Colonic mucosa (tissue), 4 donors: ENCODE measurements at places on chromosomes 7 and 10. TPM values are rescaled to one million over a fixed set of nuclear protein-coding genes. Genes with fewer than 3 reads are reported as not detected.
A peak's percentile ranks its signal among the peaks of the same experiment; 100 is the strongest.

Gene TACC2
- total RNA-seq, result 90.0 TPM

DNA sequence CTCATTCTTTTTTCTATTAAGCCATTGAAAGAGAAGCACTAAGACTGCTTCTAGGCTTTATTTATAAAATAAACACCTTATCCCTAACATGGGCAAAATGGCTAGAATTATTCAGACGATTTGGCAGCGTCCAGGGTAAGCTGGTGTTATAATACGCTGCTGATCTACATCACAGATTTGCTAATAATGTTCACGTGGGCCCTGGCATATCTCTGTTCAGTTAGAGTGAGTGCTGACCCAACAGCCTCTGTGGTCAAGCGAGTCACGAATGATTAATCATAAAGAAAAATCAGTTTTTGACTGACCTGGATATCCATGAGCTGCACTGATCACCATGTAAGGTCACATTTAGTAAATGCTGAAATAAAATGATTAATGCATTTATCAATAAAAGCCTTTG lies 28.4 kb upstream of the CBLL1 start:
- DNase-seq, result no peak

GRCh38 chr7:79281426-79281825 lies 172.0 kb downstream of the MAGI2 start:
- DNase-seq, result no peak

DNA sequence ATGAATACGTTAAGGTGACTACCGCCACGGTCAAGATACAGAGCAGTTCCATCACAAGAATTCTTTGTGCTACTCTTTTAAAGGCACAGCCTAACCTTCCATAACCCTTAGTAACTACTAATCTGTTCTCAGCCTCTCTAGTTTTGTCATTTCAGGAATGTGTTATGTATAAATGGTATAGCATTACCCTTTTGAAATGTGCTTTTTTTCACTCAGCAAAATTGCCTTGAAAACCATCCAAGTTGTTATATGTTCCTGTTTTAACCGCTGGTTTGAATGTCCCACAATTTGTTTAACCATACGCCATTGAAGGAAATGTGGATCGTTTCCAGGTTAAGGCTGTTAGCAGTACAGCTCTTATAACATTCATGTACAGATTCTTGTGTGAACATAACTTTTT lies 32.0 kb downstream of the WAC start:
- DNase-seq, result no peak

DNA sequence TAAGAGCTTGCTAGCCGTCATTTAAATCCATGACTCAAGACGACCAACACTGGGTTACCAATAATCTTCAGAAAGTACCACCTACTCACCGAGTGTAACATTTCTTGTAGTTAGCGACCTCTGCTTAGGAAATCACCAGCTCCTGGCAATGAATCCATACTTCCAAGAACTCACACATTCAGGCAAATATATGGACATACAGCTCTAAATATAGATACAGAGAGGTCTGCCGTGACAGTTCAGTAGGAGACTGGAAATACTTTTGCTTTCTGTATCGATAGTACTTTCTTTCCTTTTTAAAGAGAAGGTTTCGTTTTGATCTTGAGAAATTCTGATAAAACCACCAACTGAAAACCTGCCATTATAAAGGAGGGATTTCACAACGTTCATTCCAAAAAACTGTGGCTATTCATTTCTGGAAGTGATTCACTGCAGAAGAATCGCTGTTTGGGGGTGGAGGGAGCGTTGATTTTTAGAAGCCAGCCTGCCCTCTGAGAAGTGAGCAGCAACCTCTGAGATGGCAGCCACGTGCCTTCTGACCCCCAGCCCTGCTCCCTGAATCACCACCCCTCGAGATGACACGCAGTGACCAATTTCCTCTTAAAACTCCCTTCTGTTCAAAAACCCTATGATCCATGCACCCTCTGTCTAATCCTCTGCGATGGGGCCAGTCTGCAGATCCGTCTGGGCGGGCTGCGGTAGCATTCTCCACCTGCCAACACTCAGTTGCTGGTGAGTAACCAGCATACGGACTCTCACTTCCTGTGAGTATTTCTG lies 179.0 kb upstream of the KLF14 start:
- DNase-seq, result no peak

Gene AOAH
- 22.2 TPM for total RNA-seq

Gene STEAP2
- 19.7 TPM for total RNA-seq

- DNase-seq, result no peak
Measured at GRCh38 chr7:41984888-41985287, 252.1 kb downstream of the GLI3 start.

DNA sequence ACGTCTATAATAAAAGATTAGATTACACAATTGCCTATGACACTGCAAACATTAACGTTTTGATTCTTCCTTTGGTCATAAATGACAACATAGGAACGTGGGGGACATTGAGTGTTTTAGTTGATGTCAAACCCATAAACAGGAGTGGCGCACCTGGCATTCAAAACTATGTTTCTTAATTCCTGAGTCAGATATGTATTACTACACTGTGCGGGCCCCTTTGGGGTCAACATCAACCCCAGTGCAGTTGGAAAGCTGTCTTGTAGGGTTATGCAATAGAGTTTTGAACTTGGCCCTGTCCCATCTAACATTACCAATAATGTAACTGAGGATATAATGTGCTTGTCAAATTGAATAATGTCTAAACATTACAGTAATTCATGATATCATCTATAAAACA lies 156.5 kb downstream of the CSTF2T start:
- no peak for DNase-seq

Gene STAMBPL1
- total RNA-seq, result 20.4 TPM

DNA sequence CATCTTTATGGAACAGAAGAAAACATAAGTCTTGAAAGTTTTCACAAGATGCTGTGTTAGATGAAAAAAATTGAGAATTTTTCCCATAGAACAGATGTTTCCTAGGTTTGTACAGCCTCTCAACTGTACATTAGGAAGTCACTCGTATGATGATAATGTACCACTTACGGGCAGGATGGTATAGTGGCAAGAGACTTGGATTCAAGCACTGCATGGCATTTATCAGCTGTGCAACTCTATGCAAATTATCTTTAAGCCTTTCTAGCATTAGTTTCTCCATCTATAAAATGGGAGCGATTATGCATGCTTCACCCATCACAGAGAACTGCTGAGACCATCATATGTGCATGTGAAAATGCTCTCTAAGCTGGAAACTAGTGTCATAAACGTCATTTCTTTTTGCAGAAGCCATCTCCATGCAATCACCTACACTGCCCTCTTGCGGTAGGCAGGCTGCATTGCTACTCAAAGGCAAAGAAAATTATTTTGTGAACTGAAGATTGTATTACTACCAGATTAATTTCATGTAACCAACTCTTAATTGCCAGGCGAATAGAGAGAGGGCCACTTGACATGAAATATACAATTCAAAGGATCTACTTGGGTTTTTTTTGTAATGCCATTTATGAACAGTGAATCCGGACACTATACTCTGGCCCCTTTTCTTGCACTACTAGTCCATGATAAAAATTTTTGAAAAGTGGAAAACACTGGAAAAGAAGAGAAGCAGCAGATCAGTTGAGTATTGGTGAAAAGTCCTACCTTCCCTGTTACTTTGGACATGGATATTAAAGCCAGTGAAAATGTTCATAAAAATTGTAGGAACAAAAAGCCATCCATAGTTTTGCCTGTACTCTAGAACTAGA lies 102.3 kb downstream of the JAZF1 start:
- DNase-seq, result peak; percentile 39

- no peak for DNase-seq
Measured at GRCh38 chr7:122305475-122306319, 1.1 kb upstream of the FEZF1 start.
